ENCODE measurements at places on chromosomes 5 and 9. TPM values are rescaled to one million over a fixed set of nuclear protein-coding genes. Genes with fewer than 3 reads are reported as not detected.

- DNase-seq = no peak
- peaks cover 37% of the 10 kb centered on the region for H3K4me1 ChIP-seq
- H3K4me3 ChIP-seq = no peak overlapping the region
- no peak overlapping the region for H3K27ac ChIP-seq
These were observed 132.9 kb downstream of the LHFPL2 start for GRCh38 chr5:78515670-78516069.

DNA sequence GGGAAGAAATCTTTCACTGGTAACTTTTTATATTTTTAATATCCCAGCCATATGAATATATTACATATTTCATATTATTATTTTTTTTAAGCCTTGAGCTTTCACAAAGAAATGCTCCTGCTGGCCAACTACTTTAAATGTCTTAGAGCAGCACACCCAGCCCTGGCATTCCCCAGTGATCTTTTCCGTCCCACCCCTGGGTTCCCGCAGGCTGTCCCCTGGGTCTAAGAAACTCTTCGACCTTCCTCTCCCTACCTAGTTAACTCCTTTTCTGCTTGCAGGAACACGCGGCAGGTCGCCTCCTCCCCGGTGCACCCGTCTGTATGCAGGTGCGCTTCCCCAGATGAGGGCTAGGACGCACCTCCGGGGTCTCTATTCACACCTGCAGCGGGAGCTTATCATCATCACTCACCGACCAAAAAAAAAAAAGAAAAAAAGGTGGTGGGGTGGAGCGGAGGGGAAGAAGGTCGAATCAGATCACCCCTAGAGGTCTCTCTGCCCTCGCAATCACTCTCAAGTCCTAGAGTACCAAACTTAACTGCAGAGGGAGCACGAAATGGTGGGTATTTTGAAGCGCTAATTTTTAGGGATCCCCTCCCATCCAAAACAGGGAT is 696 bp downstream of the ZFP62 start:
- DNase-seq = peak; percentile 49
- H3K27me3 ChIP-seq = no peaks in the 10 kb centered on the region
- H3K36me3 ChIP-seq = no peaks in the 10 kb centered on the region
- peak overlapping the region; percentile 96 for H3K4me3 ChIP-seq

DNA sequence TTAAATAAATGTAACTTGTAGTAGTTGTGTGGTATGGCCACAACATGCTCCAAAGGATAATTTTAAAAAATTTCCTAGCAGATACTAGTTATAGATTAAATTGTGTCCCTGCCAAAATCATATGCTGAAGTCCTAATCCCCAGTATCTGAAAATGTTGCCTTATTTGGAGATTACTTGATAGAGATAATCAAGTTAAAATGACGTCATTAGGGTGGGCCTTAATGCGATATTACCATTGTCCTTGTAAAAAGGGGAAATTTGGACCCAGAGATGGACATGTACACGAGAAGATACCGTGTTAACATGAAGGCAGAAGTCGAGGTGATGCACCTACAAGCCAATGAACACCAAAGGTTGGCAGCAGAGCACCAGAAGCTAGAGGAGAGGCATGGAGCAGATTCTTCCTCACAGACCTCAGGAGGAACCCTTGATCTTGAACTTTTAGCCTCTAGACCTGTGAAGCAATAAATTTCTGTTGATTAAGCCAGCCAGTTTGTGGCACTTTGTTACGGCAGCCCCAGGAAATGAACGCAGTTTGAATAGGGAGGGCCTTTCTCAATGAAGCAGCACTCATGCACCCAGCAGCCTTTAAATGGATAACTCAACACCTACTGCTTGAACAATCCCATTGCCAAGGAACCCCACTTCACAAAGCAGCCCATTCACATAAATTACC is 148.9 kb downstream of the ARHGAP26 start:
- H3K27me3 ChIP-seq = no peaks in the 10 kb centered on the region
- H3K4me1 ChIP-seq = peaks cover 7% of the 10 kb centered on the region
- H3K4me3 ChIP-seq = no peak overlapping the region
- DNase-seq = no peak
- H3K27ac ChIP-seq = no peak overlapping the region
- H3K36me3 ChIP-seq = no peaks in the 10 kb centered on the region

Gene EQTN
- not detected for total RNA-seq

All from GM23248 (cell line).